Left cardiac atrium (tissue), 4 donors: ENCODE measurements at places on chromosomes 4 and X.

DNA sequence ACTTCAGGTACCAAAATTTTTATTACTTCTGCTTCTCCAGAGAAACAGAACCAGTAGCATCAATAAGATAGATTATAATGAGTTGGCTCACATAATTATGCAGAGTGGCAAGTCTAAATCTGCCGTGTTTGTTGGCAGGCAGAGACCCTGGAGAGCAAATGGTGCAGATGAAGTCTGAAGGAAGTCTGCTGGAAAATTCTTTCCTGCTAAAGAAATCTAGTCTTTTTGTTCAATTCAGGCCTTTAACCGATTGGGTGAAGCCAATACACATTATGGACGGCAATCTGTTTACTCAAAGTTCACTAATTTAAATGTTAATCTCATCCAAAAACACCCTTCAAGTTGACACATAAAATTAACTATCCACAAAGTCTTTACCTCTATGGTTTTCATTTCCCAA, 156.0 kb downstream of the TBX22 start:
- DNase-seq: no peak

- no peak for DNase-seq
These were observed 75.7 kb downstream of the CPEB2 start for GRCh38 chr4:15077969-15078368.

DNA sequence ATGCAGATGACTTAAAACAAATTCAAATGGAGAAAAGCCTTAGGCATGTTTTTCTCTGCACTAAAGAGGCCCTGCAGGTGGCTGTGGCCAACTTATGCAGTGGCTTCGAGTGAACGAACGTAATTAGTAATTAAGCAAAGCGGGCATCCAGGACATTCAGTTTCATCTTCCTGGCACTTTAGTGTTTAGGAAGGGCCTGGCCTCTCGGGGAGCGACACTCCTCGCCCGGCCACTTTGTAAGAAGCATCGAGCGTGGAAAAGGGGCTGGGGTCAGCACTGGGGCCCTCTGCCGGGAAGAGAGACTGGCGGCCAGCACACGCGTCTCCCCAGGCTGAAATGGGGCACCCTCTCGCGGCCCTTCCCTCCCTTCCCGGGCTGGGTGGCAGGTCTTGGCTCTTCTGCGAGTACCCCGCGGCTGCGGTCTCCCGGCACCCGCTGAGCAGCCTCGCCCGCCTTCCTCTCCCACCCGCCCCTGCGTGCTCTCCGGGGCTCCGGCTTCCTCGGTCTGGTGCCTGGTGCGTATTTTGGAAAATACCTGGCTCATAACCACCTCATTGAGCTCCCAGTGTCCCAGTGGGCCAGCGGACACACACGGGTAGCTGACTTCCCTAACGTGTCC, 677 bp upstream of the CYP4V2 start:
- DNase-seq: no peak

DNA sequence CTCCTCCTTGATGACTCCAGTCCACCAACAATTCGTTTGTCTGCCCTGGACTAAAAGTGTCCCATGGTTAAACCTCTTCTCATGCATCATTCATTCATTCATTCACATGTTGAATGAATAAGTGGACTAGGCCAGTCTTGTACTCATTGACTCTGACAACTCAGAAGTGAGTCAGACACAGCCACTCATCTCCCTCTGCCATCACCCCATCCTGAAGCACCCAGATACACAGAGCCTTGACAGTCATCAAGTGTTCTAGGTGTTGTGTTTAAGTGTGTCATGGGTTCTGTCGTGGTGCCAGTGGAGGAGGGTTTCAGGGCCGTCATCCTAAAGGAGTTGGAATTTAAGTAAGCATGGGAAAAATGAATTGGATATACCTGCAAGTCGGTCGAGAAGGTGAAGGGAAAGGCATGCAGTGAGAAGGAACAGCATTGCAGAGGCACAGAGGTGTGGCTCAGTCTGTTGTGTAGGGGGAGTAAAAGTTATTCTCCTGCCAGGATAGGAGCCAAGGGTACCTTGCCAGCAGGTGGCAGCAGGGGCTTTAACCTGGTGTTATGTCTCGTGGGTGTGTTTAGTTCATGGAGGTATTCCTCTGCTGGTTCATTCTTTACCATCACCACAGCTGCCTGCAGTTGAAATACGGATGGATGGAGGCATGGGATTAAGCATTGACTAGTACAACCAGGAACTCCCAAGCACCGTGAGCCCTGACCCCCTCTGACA, 18.3 kb downstream of the MAGED2 start:
- no peak for DNase-seq

GRCh38 chr4:145481942-145482208, 222 bp downstream of the SMAD1 start:
- no peak for DNase-seq

- no peak for DNase-seq
These were observed 118.8 kb downstream of the GABRA2 start for GRCh38 chr4:46270986-46271596.

GRCh38 chr4:130028552-130028951, 932.6 kb downstream of the C4orf33 start:
- no peak for DNase-seq

- DNase-seq: peak; percentile 59
These were observed at the start of gene NDUFC1 for GRCh38 chr4:139301821-139302611. Gene NDUFC1, minus strand, starts transcription at chr4:139302477. Its CDS starts 6,679 bp downstream, at chr4:139295798.

- DNase-seq: no peak
These were observed 43.4 kb downstream of the NRK start for GRCh38 chrX:105865709-105866108.

DNA sequence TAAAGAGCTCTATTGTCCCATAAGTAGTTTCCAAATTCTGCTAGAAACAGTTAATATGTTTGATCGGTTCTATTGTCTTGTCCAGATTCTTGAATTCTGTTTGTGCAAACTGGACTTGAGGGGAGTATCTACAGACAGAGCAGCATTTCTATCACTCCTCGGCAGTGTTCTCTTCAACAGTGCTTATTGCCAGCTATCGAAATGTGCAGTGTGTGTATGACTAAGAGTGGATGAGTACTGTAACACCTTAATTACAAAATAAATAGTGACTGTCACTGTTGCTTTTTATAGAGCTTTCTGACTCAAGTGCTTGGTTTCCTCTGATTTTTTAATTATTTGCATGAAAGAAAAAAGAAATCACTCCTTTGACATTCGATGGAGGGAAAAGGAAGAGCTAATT, 274.6 kb downstream of the RPA4 start:
- no peak for DNase-seq

DNA sequence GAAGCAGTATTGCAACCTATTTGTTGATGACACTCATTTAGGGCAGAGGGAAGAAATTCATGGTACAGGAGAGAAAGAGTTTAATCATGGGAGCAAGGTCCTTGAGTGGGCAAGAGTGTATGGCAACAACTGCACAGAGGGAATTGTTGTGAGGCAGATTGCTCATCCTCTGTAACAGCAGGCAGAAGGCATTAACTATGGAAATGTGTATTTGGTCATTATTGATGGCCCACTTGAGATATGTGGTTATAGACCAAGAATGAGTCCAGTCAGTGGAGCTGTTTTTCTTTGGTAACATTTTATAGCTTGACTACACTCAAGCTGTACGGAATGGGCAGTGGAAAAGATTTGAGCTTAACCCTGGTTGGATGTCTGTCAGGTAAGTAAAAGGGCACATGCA, 15.9 kb downstream of the PLRG1 start:
- no peak for DNase-seq

DNA sequence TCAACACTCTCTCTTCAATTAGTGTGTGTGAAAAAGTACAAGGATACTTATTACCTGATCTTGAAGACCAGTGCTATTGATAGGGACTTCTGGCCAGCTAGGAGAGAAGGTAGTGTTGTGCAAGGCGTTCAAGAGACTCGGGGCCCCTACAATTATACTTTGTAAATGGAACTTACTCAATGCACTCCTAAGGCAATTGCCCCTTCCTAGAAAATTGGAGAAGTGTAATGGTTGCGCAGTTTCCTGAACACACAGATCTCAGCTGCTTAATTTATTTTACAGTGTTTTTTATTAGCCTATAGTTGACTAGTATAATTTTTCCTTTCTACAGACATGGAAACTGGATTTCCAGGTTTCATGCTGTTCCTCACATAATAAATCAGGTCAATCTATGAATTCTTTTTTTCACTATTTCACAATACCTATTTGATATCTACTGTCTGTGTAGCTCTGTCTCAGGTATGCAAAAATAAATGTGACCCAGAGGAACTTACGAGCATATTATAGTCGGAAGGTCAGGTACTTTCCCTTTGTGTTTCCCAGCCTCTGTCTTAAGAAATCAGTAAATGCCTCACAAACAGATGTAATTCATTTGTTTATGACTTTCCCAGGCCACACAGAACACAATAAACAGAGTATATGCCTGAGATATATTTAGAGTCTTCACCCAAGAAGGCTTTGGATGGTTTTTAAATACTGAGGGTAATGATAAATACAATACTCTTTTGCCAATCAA, 89.1 kb upstream of the TET2 start:
- no peak for DNase-seq

DNA sequence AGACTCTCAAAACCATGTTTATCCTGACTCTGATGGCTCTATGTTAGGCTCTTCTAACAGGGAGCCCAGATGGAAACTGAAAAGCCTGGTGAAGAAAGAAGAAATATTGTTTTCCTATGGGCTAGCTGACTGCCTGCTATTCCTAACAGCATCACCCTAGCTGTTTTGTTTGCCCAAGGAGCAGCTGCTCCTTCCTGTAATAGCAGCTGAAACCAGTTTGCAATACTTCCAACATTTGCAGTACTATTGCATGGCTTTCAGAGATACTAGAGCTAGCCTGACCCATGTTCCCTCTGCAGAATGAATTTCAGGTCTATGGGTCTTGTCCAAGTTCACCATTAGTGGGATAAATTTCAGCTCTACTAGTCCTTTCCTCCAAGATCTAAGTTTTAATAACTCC, 495.2 kb downstream of the INPP4B start:
- DNase-seq: no peak
